Melanocyte of skin (primary cell): ENCODE measurements at places on chromosomes 11 and 22. TPM values are rescaled to one million over a fixed set of nuclear protein-coding genes. Genes with fewer than 3 reads are reported as not detected.

TRPC6 gene
- under 0.01 TPM in 2 replicates for total RNA-seq

OR8D4 gene
- total RNA-seq: not detected in 2 replicates

RIMBP3C gene
- 0.34 and 0.36 TPM in 2 replicates for total RNA-seq

POTEH gene
- not detected in 2 replicates for total RNA-seq

FADS2 gene
- 316 and 439 TPM in 2 replicates for total RNA-seq

MN1 gene
- under 0.01 and 0.36 TPM in 2 replicates for total RNA-seq

HSPA8 gene
- 2,941 and 3,775 TPM in 2 replicates for total RNA-seq

CHRNA10 gene
- total RNA-seq: 0.73 and 1.0 TPM in 2 replicates

CRYBB2 gene
- total RNA-seq: not detected in 2 replicates

ZNF70 gene
- 3.8 and 6.5 TPM in 2 replicates for total RNA-seq

OVCH2 gene
- total RNA-seq: not detected in 2 replicates

TP53I11 gene
- total RNA-seq: 6.8 and 7.7 TPM in 2 replicates

FJX1 gene
- total RNA-seq: 19.3 and 22.1 TPM in 2 replicates

MMP13 gene
- total RNA-seq: under 0.01 and 0.31 TPM in 2 replicates

TIGD3 gene
- 0.15 and 0.33 TPM in 2 replicates for total RNA-seq

MLC1 gene
- total RNA-seq: under 0.01 TPM in 1 of 2 replicates, not detected in the other

GLYAT gene
- total RNA-seq: not detected in 2 replicates

SCN2B gene
- not detected in 2 replicates for total RNA-seq

TMEM258 gene
- total RNA-seq: 85.3 and 116 TPM in 2 replicates

SYT12 gene
- not detected in 2 replicates for total RNA-seq

TYMP gene
- total RNA-seq: 295 and 329 TPM in 2 replicates

SERHL2 gene
- total RNA-seq: 7.3 and 11.0 TPM in 2 replicates

BET1L gene
- total RNA-seq: 11.7 TPM in 2 replicates

PRRG4 gene
- 3.4 and 6.5 TPM in 2 replicates for total RNA-seq

FIBIN gene
- total RNA-seq: 0.36 TPM in 1 of 2 replicates, not detected in the other

SYNGR1 gene
- 31.7 and 65.4 TPM in 2 replicates for total RNA-seq

OR9G4 gene
- not detected in 2 replicates for total RNA-seq

CCDC116 gene
- total RNA-seq: 0.33 and 0.62 TPM in 2 replicates

CRYBA4 gene
- not detected in 2 replicates for total RNA-seq

ANKRD42 gene
- 6.2 and 8.0 TPM in 2 replicates for total RNA-seq

BSCL2 gene
- 71.9 and 92.7 TPM in 2 replicates for total RNA-seq

CASP1 gene
- total RNA-seq: 57.1 and 98.9 TPM in 2 replicates

MS4A4E gene
- not detected in 2 replicates for total RNA-seq

C1QTNF4 gene
- under 0.01 TPM in 1 of 2 replicates, not detected in the other for total RNA-seq

MAPK8IP1 gene
- total RNA-seq: 5.9 and 7.6 TPM in 2 replicates

CATSPERZ gene
- 0.67 TPM in 1 of 2 replicates, not detected in the other for total RNA-seq

DBX1 gene
- total RNA-seq: not detected in 2 replicates

SDHAF2 gene
- total RNA-seq: 36.5 and 48.3 TPM in 2 replicates

CD6 gene
- total RNA-seq: under 0.01 TPM in 2 replicates

TMPRSS4 gene
- total RNA-seq: not detected in 2 replicates

LRRC4C gene
- total RNA-seq: not detected in 2 replicates

GVQW3 gene
- 2.0 and 4.2 TPM in 2 replicates for total RNA-seq

NEFH gene
- total RNA-seq: 0.31 and 1.3 TPM in 2 replicates
